Activated CD4-positive, alpha-beta T cell treated with anti-CD3 and anti-CD28 coated beads for 24 hours (primary cell): ENCODE measurements at places on chromosomes 2 and 18.
A peak's percentile ranks its signal among the peaks of the same experiment; 100 is the strongest.

- DNase-seq, result no peak
These were observed 240.3 kb upstream of the CELF4 start for GRCh38 chr18:37805773-37806404.

DNA sequence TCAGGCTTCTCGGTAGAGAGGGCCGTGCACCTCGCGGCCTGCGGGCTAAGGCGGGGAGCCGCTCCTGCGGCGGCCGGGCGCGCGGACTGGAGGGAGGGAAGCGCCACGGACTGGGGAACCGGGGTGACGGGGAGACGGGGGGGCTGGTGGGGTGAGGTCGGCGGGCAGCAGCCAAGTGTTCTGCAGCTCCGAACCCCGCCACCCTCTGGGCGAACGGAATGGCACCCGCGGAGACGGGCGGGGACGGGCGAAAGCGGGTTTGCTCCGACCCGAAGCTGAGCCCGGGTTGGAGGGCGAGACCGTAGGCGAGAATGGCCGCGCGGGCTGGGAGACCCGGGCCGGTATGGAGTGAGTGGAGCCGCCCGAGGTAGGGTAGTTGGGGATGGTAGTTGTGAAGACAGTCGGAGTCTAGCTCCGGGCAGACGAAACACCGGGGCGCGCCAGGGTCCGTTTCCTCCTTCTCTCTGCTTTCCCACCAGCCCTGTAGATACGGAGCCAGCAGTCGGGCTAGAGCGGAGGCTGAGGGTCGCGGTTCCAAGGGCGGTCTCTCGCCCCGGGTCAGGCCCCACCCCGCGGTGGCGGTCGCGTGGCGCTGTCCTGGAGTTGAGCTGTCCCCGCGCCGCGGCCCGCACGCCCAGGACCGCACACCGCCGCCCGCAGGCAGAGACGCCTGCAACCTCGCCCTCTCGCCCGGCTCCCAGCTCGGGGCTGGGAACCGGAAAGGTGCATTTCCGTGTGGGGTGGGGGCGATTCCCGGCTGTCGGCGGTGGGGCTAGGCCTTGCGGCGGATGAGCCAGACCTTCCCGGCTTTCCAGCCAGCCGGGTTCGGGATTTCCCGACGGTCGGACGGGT lies 160.3 kb upstream of the SIX2 start:
- DNase-seq, result no peak

- no peak for DNase-seq
These were observed 21.5 kb downstream of the NAB1 start for GRCh38 chr2:190670182-190670946.

GRCh38 chr18:58045242-58046092 lies 1.4 kb downstream of the NEDD4L start:
- peak; percentile 9 for DNase-seq

DNA sequence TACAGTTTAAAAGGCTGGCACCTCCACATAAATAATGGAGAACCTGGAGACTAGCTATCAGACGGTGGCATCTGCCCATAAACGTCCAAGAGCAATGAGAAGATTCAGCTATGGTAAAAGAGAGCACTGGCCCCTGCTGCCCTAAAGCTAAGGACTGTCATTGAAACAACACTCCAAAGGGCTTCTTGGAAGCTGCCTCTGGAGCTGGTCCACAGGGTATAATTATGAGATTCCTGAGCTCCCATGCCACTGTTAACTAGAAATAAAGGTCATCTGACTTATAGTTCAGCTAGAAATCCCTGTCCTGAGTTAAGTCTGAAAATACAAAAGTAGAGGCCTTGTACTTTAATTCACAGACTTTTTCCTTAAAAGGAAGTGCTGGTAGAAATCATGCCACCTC lies 39.9 kb upstream of the RBMS1 start:
- DNase-seq, result no peak

DNA sequence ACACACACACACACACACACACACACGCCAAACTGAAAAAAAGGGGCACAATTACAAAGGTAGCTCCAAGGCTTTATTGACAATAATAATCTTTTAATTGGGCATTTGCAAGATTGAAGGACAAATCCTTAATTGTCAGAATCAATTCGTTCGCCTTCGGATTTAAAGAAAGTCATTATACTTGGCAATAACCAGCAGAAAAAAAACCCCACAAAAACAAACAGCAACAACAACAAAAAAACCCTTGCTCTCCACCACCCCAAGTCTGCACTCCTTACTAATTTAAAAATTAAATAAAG lies 1.8 kb upstream of the HOXD8 start:
- no peak for DNase-seq

- DNase-seq, result no peak
These were observed 1.7 kb downstream of the WIPF1 start for GRCh38 chr2:174595891-174596397.

- DNase-seq, result no peak
These were observed 119.9 kb upstream of the SALL3 start for GRCh38 chr18:78859686-78860085.

- DNase-seq, result no peak
These were observed 86.0 kb downstream of the PTRHD1 start for GRCh38 chr2:24707143-24707542.

GRCh38 chr18:33440060-33441043 lies at the start of gene CCDC178:
TSS of gene CCDC178 (minus strand) at chr18:33440721. CDS start at chr18:33412088, 28,633 bp downstream.
- no peak for DNase-seq

DNA sequence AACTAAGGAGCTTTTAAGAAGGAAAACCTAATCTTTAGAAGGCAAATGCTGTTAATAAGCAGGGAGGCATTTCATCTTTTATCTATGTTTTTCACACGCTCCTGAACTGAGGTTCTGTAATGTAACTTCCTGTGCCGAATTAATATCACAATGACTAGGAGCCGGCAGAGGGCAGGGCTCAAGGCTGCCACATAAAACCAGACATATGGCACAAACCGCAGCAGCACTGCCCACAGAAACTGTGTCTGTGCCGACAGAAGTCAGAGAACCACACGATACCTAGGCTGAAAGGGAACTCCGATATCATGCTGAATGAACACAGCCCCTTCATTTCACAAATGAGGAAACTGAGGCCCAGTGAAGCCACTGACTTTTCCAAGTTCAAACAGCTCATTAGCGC lies 112.1 kb downstream of the EIPR1 start:
- DNase-seq, result no peak

- DNase-seq, result no peak
These were observed 193.6 kb upstream of the PIK3C3 start for GRCh38 chr18:41761333-41762018.

DNA sequence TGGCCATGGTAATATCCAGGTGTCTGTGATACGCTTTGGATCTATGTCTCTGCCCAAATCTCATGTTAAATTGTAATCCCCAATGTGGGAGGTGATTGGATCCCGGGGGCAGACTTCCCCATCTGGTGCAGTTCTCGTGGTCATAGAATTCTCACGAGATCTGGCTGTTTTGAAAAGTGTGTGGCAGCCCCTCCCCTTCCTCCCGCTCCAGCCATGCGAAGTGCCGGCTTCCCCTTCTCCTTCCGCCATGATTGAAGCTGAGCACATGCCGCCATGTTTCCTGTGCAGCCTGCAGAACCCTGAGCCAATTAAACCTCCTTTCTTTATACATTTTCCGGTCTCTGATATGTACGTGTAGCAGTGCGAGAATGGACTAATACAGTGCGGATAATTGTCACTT lies 42.5 kb downstream of the GPC1 start:
- DNase-seq, result no peak

DNA sequence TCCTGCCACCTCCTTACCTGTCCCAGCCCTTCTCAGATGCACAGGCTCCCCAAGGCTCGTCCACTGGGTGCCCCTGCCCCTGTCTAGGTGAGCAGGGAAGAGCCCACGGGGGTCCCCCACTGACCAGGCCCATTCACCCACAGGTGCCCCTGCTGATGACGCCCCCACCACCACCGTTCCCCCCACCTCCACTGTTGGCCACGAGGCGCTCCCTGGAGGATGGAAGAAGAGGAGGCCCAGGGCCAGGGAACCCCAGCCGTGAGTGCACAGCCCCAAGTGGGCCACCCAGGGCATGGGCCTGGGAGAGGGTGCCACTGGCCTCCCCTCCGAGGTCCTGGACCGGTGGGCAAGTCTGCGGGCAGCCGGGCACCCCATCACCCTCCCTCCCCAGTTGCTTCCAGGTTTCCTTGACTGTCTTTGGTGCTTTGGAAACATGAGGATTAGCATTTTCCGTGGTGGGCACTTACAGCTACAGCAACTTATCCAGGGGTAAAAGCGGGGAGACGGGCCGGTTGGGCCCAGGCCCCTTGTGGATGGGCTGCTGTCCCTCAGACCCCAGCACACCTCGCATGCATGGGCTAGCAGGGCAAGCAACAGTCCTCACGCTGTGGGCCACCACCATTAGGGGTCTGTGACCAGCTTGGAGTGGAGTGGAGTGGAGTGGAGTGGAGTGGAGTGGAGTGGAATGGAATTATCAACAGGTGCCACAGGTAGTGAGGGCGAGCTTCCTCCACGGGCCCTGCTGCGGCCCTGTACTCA lies 13.2 kb upstream of the KLHL30 start:
- no peak for DNase-seq

DNA sequence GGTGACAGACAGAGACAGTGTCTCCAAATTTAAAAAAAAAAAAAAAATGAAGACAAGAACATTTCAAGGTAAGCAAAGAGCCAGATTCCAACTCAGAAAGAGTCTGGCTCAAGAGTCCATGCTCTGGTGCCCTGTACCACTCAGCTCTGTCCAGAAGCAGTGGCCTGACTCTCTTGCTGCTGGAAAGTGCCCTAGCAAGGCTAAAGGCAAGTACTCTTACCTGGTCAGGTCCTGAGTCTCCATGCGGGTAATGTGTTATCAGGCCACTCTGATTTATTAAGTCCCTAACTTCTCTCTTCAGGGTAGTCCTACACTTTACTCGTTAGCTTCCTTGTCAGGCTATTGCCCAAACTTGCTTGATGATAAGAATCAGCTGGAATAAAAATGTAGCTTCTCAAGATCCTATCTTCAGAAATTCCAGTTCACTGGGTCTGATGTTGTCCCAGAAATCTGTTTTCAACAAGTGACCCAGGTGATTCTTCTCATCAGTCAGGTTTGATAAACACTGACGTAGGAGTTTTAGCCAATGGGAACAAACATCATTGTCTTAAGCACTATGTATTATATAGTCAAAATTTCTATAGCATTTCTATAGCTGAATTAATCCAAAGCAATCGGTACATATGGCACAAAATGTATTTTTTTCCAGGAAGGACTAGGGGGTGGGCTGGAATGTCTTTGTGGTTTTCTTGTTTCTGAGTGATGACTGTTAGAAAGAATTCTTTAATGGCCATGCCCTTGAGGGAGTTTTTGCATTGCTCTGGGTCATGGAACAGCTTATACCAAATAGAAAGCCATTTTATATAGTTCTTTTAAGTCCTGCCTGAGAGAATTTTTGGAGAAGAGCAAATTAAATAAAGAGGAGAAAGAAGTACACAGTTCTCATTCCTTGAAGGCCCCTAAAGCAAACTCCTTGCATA lies 139.9 kb upstream of the DNMT3A start:
- no peak for DNase-seq

GRCh38 chr18:48222118-48222517 lies 187.1 kb downstream of the ZBTB7C start:
- DNase-seq, result no peak

- DNase-seq, result no peak
These were observed 157.6 kb upstream of the NRP2 start for GRCh38 chr2:205524656-205525055.

DNA sequence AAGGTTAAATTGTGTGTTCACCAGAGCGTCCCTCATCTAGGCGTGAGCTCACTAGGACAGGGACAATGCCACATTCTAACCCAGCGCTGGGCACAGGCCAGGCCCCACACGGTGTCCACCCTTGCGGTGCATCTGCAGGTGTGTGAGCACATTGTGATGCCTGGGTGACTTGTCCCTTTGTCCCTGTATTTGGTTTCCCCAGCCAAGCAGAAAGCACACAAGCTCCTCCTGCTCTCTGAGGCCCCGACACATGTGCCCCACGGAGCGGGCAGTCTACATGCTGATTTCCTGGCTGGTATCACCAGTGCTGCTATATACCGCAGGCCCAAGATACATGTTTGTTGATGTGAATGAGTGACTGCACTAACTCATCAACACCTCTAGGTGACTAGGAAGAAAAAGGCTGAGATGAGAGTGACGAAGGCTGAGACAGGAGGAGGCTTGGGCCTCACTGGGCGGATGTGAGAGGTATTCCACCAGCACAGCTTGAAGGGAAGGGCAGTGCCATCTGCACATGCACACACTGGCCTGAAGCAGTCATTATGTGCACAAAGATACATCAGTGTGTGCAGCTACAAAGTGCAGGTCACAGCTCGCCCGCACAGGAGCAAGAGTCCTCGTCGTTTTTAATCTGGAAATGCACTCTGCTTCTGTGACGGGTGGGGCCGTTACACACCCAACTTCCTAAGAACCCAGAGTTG lies 205.9 kb downstream of the EIPR1 start:
- no peak for DNase-seq

DNA sequence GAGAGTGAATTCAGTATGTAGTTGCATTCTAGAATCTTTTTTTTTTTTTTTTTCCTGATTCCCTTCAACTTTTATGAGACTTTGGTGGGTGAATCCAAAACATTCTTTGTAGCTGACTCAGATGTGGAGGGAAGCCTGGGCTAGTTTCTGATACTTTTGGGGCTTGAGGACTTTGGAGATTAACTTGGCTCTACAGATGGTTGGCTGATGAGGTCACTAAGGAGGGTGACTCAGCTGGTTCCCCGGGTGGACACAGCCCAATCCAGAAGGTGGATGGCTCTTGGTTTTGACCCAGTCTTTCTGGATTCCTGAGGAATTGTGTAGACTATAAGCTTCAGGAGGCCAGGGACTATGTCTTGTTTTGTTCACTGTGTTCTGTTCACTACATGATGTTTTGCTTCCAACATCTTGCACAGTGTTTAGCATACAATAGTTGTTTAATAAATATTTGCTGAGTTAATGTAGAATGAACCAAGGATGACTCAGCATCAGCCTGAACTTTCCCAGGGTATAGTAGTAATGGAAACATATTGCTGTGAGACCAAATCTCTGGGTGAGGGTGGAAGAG lies 30.5 kb downstream of the LAMA3 start:
- no peak for DNase-seq

DNA sequence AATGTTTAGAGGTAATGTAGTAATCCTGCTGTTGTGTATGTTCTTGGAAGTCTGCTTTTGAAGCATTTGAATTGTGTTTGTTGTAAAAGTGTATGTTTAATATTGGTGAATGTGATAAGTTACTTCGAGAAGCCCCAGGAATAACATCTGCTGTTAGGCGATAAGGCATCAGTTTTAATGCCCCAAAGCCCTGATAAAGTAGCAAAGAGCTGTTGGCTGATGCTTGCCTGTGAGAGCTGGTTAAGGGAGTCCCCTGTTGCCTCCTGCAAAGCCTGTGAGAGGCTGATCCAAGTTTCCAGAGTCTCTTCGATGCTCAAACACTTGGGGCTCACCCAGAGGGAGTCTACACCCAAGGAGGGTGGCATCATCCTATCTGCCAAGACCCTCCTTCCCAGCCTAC lies 110.3 kb downstream of the RNF152 start:
- DNase-seq, result no peak

DNA sequence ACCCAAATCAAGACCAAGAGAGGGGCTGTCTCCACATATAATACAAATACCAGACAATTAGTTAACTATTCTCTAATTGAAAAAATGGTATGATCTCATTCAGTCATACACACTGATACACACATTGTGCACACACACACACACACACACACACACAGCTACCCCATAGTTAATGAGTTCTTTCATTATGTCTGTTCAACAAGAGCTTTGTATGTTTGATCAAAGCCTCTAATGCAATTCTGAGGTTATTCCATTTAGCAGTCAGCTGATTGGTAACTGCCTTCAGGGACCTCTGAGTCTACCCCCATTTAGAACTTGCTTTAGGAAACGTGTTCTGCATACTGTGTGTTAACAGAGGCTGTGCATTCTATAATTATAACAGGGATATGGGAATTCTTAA lies 741.4 kb upstream of the LRRTM4 start:
- no peak for DNase-seq

- no peak for DNase-seq
These were observed 16.0 kb downstream of the LANCL1 start for GRCh38 chr2:210460322-210461227.
